Activated B cell treated with CpG ODN at 0.5 μM for 24 hours (primary cell): ENCODE measurements at places on chromosomes 13 and 19. TPM values are rescaled to one million over a fixed set of nuclear protein-coding genes. Genes with fewer than 3 reads are reported as not detected.

Gene DLEU7
- total RNA-seq: not detected in 2 replicates

Gene PRR19
- 0.20 and 0.33 TPM in 2 replicates for total RNA-seq

Gene CDADC1
- 7.4 and 10.4 TPM in 2 replicates for total RNA-seq

Gene CHMP2A
- total RNA-seq: 95.6 and 96.3 TPM in 2 replicates

Gene TMEM145
- not detected in 2 replicates for total RNA-seq

Gene ZNF154
- total RNA-seq: 23.2 and 27.9 TPM in 2 replicates

Gene IL4I1
- total RNA-seq: 24.0 and 25.5 TPM in 2 replicates

Gene TEKTIP1
- 7.1 and 8.1 TPM in 2 replicates for total RNA-seq

Gene CYP4F11
- total RNA-seq: not detected in 2 replicates

Gene ATP4A
- not detected in 2 replicates for total RNA-seq

Gene CRYL1
- total RNA-seq: 9.2 and 9.6 TPM in 2 replicates

Gene CGB8
- not detected in 2 replicates for total RNA-seq

- no peak overlapping the region for H3K4me3 ChIP-seq
- H3K27me3 ChIP-seq: peaks cover 41% of the 10 kb centered on the region
- H3K27ac ChIP-seq: no peak overlapping the region
- DNase-seq: no peak
- H3K36me3 ChIP-seq: no peaks in the 10 kb centered on the region
Measured at GRCh38 chr13:41652735-41653361, 195.5 kb downstream of the RGCC start.

- peaks cover 52% of the 10 kb centered on the region for H3K36me3 ChIP-seq
- peak overlapping the region; percentile 76 for H3K4me3 ChIP-seq
- no peak for DNase-seq
- H3K27me3 ChIP-seq: no peaks in the 10 kb centered on the region
Measured at GRCh38 chr19:4109626-4109945, 14.3 kb downstream of the MAP2K2 start.

- no peaks in the 10 kb centered on the region for H3K4me1 ChIP-seq
- H3K36me3 ChIP-seq: no peaks in the 10 kb centered on the region
- no peak overlapping the region for H3K27ac ChIP-seq
- no peak overlapping the region for H3K4me3 ChIP-seq
- no peaks in the 10 kb centered on the region for H3K27me3 ChIP-seq
Measured at GRCh38 chr19:27935669-27936068, 1277.3 kb downstream of the UQCRFS1 start.

DNA sequence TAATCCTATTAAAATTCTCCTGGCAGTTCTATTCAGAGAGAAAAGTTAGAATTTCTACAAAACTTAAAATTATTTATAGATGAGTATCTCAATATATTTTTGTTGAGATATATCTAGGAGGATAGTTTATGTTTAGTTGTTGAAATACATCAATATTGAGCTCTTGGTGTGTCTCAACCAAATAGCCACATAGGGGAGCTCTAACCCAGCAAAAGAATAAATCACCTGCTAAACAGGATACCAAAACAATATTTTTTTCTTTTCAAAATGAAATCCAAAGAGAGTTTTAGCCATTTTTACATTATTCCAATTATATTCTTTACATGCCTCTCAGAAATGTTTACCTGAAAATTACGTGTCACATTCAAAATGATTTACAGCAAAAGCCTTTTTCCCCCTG lies 954.7 kb downstream of the SLITRK6 start:
- no peak overlapping the region for H3K27ac ChIP-seq
- no peak for DNase-seq

DNA sequence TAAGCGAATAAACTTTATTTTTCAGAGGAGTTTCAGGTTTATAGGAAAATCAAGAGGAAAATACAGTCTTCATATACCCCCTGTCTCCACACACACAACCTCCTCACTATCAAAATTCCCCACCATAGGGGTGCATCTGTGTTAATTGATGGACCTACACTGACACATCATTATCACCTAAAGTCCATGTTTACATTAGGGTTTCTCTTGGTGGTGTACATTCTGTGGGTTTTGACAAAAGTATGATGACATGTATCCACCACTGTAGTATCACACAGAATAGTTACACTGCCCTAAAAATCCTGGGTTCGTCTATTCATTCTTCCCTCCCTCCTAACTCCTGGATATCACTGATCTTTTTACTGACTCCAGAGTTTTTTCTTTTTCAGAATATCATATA lies 654.2 kb downstream of the UQCRFS1 start:
- DNase-seq: no peak
- no peaks in the 10 kb centered on the region for H3K36me3 ChIP-seq
- H3K4me1 ChIP-seq: no peaks in the 10 kb centered on the region
- no peaks in the 10 kb centered on the region for H3K27me3 ChIP-seq

DNA sequence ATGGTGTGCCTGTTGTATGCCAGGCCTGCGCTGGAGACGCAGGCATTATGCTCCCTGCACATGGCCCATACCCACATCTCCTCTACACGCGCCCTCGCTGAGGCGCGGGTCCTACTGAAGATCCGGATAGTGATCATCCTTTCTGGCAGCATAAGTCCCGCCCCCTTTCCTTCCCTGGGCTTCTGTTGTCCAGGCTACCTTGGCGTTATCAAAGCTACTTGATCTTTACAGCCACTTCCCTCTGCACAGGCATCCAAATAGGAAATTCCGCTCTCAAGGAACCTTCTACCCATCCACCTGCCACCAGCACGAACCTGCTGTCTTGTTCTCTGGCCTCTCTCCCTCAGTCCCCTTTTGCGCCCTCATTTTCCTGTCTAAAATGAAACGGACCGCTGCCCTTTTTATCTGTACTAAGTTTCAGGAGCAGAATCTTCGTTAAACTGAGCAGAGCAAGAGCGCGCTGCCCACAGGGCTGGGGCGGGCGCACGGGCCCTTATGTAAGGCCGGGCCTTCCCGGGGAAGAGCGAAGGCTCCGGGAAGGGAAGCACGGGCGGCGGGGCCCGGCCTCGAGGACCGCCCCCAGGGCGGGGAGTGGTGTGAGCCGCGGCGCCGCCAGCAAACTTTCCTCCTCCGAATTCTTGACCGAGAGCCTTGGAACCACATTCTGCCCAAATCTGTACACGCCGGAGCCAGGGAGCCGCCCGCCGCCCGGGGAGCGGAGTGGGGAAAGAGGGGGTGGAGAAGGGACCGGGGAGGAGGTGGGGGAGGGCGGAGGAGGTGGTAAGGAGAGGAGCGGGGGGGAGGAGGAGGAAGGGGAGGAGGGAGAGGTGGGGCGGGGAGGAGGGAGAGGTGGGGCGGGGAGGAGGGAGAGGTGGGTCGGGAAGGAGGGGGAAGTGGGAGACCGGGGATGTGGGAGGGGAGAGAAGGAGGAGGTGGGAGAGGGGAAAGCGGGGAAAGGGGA lies 920 bp upstream of the UBE2L5 start:
- H3K36me3 ChIP-seq: peaks cover 3% of the 10 kb centered on the region
- peak overlapping the region; percentile 75 for H3K27ac ChIP-seq
- H3K27me3 ChIP-seq: no peaks in the 10 kb centered on the region
- peaks cover 51% of the 10 kb centered on the region for H3K4me1 ChIP-seq
- DNase-seq: peak; percentile 54
- H3K4me3 ChIP-seq: peak overlapping the region; percentile 85

GRCh38 chr13:112733112-112733511 lies 43.3 kb downstream of the ATP11A start:
- H3K4me1 ChIP-seq: no peaks in the 10 kb centered on the region
- H3K4me3 ChIP-seq: no peak overlapping the region
- H3K27me3 ChIP-seq: no peaks in the 10 kb centered on the region
- no peaks in the 10 kb centered on the region for H3K36me3 ChIP-seq
- H3K27ac ChIP-seq: no peak overlapping the region
- DNase-seq: no peak

- no peak for DNase-seq
- H3K36me3 ChIP-seq: no peaks in the 10 kb centered on the region
- H3K27ac ChIP-seq: no peak overlapping the region
- peaks cover 12% of the 10 kb centered on the region for H3K27me3 ChIP-seq
- no peak overlapping the region for H3K4me3 ChIP-seq
Measured at GRCh38 chr13:72653506-72653905, 73.9 kb downstream of the MZT1 start.

DNA sequence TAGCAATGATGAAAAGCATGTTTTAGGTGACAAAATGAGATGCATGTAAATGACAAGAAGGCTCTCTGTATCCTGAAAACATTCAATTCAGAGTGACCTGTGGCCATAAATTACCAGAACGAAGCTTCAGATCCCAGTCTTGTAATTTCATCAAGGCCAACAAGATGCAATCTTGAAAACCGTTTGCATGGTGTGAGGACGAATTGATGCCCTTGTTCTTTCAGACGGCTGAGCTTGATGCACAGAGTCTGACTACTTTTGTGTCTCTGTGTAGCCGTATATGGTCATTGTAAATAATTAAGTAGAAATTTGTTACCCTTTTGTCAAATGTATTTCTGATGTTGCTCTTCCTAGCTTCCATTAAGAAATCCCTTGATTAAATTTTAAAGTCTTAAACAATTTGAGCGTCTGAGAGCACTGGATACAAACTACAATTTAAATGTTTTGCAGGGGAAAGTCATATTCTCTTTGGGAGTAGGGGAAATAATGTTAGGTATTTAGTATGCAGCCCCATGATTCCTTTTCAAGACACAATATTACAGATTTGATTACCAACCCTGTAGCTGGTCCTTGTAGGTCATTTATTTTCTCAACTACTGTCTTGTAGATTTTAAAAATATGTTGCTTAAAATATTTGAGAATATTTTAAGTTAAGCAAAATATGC lies 125.8 kb upstream of the PCDH9 start:
- no peak overlapping the region for H3K27ac ChIP-seq
- H3K27me3 ChIP-seq: no peaks in the 10 kb centered on the region
- no peaks in the 10 kb centered on the region for H3K36me3 ChIP-seq
- H3K4me1 ChIP-seq: peaks cover 3% of the 10 kb centered on the region
- no peak for DNase-seq

DNA sequence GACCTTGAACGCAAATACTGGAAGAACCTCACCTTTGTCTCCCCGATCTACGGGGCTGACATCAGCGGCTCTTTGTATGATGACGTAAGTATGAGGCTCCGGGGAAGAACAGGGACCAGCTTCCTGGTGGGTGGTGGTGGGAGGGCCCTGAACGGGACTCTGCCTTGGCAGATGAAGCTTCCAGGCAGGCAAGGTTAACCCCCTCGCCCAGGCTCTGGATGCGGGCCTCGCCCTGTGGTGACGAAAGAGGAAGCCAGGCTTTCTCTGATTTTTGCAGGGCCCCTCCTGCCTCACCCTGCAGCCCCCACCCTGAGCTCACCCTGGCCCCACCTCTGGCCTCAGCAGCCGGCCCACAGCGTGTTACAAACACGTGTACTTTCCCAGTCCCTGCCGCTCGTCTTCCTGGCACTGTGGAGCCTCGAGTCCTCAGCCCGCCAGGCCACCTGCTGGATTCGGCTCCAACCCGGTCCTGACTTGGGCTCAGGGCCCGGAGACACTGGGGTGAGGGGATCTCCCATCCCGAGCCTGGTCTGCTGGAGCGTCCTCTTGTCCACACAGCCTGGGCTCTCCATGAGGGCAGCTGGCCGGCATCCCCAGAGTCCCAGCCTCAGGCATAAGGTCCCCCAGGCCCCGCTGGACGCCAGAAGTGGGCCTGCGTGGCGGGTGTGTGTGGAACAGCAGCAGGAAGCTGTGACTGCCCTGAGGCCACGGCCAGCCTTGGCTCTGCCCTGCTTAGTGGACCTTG lies 72.4 kb downstream of the KDM4B start:
- H3K4me1 ChIP-seq: no peaks in the 10 kb centered on the region
- no peak overlapping the region for H3K4me3 ChIP-seq
- no peak for DNase-seq
- H3K27ac ChIP-seq: no peak overlapping the region
- no peaks in the 10 kb centered on the region for H3K27me3 ChIP-seq

DNA sequence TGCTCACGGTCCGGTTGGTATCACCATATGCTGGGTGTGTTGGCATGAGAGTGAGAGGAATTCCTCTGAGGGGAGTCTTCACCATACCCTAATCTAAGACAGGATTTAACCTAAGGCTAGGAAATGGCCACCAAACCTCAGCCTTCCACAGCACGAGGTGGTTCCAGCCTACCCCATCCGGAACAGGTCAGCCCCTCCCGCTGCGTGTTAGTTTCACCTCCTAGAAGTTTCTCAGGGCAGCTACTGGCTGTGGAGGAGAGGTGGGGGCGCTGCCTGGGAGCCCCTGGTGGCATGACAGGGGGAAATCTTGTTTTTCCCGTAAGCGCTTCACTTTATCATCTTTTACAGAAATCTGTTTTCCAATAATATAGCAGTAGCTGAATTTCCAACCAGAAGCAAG lies 55.1 kb downstream of the RGCC start:
- no peak for DNase-seq
- no peaks in the 10 kb centered on the region for H3K36me3 ChIP-seq
- H3K4me3 ChIP-seq: no peak overlapping the region

DNA sequence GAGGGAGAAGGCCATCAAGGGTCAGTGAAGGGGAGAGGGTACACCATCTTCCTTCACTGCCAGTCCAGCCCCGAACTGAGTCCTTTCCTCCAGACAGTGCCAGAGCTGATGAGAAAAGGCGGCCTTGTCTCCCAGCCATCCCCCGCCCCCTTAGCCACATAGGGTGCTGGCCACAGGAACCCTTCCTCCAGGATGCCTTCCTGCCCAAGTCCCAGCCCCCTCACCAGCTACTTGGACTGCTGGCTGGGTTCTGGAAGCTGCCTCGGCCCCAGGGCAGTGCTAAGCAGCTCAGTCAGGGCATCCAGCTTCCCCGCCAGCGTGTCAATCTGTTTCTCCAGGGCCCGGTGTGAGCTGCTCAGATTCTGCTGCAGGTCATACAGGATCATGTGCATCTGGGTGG lies 12.6 kb upstream of the SMG9 start:
- no peak overlapping the region for H3K4me3 ChIP-seq
- H3K27ac ChIP-seq: peak overlapping the region; percentile 94
- peaks cover 63% of the 10 kb centered on the region for H3K4me1 ChIP-seq
- H3K27me3 ChIP-seq: no peaks in the 10 kb centered on the region
- DNase-seq: no peak

- no peaks in the 10 kb centered on the region for H3K4me1 ChIP-seq
- DNase-seq: no peak
- H3K4me3 ChIP-seq: no peak overlapping the region
Measured at GRCh38 chr13:62598708-62599107, 1183.1 kb upstream of the PCDH20 start.

- H3K36me3 ChIP-seq: no peaks in the 10 kb centered on the region
- no peaks in the 10 kb centered on the region for H3K27me3 ChIP-seq
- H3K4me1 ChIP-seq: no peaks in the 10 kb centered on the region
- no peak overlapping the region for H3K27ac ChIP-seq
Measured at GRCh38 chr13:79966059-79966458, 374.9 kb downstream of the SPRY2 start.
